ENCODE measurements at places on chromosomes 1 and 21.

DNA sequence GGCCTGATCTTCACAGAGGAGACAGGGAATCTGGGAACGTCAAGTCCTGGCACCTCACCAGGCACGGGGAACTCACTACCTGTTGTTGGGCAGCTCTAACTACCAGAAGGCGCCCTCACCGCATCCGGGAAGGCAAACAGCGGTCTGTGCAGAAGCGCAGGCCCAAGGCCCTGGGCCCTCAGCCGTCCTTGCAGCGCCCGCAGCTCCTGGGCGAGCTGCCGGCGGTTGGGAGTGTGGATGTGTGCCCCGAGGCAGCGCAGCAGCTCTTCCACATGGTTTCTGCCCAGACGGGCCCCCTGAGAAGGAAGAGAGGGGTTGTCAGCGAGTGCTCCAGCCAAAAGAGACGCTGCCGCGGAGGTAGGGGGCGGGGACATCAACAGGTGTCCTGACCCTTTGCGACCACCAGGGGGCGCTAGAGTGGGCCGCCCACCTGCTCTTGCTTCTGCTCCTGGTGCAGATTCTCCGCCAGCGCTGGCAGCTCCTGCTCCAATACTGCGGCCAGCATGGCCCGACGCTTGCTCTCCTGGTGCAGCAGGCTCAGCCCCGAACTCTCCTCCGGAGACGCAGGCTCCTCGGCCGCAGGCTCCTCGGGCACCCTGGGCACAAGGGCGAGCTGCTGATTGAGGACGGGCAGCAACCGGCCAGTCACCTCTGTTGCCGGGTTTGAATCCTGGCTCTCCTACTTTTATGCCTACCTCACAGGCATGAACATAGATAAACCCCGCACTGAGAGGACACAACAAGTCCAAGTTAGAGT, 9.3 kb downstream of the MAP3K6 start:
- DNase-seq = peak; percentile 64

DNA sequence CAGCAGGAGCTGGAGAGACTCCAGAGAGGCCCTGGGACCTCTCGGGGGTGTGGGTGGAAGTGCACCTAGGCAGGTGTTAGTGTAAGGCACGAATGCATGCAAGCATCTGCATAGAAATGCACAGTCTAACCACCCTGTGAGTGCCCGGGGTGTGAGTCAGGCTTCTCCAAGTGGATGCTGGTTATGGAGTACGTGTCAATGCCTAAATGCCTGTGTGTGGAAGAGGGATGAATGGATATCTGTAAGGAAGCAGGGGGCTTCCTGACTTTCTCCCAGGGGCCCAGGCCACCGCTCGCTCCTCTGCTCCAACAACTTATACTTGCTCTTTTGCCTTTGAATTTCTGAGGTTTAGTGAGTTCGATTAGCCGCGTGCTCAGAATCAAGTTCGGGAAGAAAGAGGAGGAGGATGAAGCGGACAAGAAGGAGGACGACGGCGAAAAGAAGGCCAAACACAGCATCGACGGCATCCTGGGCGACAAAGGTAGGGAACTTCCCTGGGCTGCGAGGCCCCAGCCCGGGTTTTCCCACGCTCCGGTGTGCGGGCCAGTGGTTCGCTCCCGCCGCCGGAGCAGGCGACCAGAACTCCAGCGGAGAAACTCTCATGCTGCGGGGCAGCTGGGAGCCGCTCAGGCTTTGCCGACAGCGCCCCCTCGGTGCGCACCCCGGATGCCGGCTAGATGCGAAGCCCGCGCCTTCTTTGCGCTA, 5.4 kb downstream of the PAX7 start:
- no peak for DNase-seq

DNA sequence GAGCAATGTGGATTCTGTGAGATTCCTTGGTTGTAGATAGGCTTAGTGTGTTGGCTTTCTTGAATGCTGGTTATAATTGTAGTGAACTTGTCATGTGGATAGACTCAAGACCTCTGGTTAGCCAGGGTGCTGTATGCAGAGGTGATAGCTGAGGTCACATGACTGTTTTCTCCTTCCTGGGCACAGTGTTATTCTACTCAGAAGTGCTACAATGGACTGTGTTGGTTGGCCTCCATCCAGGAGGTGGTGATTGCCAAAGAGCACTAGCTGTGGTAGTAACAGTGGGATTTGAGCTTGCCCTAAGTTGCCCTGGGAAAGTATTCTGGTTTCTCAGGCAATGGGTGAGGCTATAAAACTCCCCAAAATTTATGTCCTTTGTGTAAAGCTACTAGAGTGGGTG, 71.6 kb downstream of the SH3BGR start:
- no peak for DNase-seq

DNA sequence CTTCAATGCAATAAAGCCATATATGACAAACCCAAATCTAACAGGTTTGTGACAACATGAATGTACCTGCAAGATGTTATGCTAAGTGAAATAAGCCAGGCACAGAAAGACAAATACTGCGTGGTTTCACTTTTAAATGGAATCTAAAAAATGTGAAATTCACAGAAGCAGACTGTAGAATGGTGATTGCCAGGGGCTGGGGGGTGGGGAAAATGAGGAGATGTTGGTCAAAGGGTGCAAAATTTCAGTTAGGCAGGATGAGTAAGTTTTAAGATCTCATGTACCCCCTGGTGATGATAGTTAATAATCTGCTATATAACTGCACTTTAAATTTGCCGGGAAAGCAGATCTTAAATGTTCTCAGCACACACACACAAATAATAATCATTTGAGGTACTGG, 160.5 kb downstream of the PTBP2 start:
- no peak for DNase-seq

DNA sequence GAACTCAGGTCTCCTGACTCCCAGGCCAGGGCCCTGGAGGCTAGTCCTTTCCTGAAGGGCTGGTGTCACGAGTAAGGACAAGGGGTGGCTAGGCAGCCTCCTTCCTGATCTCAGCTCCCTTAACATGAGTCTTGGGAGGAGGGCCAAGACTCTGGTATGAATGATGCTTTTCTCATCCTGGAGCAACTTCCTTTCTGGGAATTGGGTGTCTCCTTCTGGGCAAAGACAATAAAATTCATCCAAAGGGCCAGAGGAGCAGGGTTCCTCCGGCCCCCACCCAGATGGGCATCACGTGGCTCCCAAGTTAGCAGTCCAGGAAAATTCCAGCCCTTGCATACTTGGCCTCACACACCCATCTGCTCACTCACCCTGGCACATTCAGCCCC, at the start of gene FAM167B:
FAM167B (plus strand) TSS at position 335 of the 386 bp plus-strand sequence. CDS start 200 bp downstream, outside the sequence.
- no peak for DNase-seq

DNA sequence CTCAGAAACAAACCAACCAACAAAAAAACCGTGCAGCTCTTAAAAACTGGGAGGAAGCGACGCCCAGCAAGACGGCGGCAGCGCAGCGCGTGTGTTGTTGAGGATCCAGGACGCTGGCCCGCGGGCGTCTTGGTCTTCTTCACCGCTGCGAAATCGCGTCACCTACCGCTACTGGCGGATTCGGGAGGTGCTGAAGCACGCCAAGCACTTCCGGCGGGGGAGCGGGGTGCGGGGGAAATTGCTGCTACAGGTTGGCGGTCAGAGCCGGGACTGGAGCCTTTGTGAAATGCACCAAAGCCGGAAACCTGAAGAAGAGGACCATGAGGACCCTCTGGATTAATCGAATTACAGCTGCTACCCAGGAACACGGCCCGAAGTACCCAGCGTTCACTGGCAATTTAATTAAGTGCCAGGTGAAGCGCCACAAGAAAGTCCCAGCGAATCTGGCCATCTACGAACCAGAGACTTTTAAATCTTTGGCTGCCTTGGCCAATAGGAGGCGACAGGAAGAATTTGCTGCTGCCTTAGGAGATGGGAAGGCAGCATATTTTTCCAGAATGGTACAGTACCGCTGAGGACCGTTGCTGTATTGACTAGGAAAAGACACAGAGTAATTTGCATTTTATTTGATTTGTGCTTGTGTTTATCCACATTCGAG, 11.9 kb upstream of the RIPPLY3 start:
- no peak for DNase-seq

GRCh38 chr1:108537976-108538375, 21.9 kb upstream of the EEIG2 start:
- no peak for DNase-seq

DNA sequence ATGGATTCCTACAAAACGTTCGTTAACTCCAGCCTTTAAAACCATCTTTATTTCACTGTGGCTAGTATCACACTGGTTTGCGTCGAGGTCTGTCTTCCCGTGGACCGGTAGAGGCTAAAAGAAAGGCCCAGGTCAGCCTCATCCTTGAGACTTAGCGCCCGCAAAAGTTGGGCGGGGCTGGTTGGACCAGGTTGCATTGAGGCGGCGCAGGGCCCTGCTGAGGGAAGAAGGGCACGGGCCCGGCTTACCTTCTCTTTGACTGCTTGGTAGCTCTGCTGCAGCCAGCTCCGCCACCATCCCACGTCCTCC, 455 bp downstream of the BSDC1 start:
- DNase-seq = no peak

- DNase-seq = no peak
Observed at GRCh38 chr21:16837321-16837720, 675.5 kb upstream of the CXADR start.

GRCh38 chr1:186634511-186634910, 45.7 kb downstream of the PTGS2 start:
- DNase-seq = no peak

DNA sequence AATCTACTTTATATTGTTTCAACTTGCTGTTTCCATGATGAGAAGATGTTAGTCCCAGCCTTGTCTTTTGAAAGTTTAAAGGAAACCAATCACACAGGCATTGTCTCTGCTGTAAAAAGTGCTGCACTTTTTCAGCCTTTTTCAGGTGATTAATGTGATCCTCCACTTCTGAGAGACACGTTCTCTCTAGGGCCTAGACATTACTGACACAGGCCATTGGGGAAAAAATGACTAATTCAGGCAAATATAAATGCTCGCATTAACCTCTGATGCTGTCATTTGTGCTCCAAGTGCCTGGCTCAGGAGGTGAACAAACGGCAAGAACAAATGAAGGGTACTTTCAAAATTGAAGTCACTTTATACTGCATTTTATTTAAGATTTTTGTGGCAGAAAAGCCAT, 32.4 kb upstream of the RGS7 start:
- no peak for DNase-seq

DNA sequence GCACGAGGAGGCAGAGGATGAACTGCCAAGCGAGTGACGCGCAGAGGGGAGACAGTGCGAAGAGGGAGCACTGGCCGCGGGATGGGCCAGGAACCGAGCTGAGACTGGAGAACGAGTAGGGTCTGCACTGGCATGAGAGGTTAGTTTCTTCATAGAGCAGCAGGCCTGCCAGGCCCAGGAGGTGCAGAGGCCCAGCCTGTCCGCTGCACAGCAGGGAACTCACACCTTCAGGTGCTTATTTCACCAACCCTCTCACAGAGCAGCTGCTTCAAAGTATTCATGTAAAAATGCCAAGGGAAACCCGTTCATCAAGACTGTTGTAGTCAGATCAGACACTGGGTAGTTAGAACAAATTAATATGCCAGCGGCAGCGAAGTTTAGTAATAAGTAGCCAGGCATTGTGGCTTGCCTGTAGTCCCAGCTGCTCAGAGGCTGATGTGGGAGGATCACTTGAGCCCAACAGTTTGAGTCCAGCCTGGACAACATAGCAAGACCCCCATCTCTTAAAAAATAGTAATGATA, 144.5 kb downstream of the SLC45A1 start:
- DNase-seq = no peak

DNA sequence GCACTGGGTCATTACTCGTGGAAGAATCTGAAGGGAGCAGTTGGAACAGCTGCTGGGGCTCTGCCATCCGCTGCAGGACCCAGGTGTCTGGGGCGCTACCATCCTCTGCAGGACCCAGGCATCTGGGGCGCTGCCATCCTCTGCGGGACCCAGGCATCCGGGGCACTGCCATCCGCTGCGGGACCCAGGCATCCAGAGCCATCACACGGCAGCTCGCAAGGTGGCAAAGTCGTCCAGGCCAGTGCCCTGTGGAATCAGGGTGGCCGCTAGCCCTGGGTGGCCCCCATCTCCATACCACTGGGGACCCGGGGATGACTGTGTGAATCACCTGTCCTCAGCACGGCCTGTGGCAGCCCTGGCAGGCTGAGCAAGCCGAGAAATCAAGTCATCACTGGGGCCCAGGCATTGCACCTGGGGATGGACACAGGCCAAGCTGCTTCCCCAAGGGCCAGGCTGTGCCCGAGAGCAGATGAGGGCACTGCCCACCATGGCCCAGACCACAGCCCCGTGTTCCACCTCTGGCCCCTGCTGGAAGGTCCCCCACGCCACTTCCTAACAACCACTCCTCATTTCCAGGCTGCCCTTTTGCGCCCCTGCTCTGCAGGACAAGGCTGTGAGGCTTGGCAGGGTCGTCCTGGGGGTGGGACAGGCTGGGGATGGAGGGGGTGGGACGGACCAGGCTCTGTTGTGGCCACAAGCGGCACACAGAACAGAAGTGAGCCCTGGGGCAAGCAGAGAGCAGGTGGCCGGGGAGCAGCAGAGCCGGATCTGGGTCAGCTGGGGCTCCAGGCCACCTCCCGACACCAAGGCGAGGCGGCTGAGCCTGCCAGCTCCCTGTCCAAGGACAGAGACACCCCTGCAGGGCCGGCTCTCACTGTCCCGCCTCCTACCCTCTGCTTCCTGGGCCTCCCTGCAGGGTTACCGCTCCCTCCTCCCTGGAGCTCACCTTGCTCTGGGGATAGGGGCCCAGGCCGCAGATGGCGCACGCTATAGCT, 12.7 kb downstream of the GABRD start:
- no peak for DNase-seq

DNA sequence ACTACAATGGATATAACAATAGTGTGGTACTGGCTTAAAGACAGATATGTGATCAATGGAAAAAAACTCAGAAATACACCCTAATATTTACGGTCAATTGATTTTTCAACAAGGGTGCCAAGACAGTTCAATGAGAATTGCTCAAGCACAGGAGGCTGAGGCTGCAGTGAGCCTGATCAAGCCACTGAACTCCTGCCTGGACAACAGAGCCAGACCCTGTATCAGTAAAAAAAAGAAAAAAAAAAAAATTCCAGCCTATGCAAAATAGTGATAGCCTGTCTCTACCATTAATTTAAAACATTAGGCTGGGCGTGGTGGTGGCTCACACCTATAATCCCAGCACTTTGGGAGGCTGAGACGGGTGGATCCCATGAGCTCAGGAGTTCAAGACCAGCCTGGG, 70.0 kb downstream of the SLC27A3 start:
- DNase-seq = no peak

DNA sequence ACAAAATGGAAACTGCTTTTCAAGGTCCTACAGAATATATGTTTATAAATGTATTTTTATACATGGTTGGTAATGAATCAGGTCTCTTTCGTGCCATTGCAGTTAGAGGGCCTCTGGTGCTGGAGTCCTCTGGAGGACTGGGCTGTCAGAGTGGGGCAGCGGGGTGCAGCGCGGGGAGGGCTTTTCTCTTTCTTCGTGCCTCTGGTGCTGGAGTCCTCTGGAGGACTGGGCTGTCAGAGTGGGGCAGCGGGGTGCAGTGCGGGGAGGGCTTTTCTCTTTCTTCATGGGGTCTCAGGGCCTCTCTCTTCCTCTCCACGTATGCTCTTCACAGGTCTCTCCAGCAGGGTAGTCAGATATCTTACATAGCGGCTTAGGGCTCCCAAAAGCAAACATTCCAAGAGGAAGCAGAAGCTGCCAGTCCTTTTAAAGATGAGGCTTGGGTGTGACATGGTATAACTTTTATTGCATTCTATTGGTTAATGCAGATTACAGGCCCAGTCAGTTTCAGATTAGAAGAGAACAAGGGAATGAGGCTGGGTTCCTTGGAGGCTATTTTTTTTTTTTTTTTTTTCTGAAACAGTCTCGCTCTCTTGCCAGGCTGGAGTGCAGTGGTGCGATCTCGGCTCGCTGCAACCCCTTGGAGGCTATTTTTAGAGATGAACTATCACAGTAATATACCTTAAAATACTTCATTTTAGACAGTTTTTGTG, 13.1 kb downstream of the SDCCAG8 start:
- no peak for DNase-seq

Data from posterior cingulate gyrus (tissue), 11 donors.